ENCODE measurements at places on chromosomes 11 and 22.

DNA sequence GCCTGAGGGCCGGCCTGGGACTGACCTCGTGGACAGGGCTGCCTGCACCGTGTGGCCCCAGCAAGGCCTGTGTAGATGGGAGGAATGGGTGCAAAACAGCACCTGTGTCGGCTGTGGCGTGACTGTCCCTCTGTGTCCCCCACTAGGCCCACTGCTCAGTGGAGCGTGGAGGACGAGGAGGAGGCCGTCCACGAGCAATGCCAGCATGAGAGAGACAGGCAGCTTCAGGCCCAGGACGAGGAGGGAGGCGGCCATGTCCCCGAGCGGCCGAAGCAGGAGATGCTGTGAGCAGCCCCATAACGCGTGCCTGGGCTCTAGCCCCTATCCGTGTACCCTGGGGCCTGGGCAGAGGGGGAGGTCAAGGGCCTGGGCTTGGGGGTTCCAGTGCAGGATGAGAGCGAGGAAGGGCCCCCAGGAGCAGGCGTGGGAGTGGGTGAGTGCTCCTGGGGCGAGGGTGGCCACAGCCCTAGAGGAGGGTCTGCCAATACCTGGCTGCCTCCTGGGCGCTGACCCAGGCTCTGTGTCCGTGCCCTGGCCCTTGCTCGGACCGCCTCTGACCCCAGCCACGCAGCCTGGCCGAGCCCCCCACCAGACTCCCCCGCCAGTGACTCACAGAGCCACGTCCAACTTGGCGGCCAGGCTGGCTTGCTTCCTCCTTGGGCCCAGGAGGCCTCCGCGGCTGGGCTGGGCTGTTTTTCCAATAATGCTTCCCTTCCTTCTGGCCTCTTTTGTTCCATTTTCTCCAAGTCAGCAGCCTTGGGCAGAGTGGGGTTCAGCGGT is 11.6 kb downstream of the PRR33 start:
- no peak for DNase-seq

DNA sequence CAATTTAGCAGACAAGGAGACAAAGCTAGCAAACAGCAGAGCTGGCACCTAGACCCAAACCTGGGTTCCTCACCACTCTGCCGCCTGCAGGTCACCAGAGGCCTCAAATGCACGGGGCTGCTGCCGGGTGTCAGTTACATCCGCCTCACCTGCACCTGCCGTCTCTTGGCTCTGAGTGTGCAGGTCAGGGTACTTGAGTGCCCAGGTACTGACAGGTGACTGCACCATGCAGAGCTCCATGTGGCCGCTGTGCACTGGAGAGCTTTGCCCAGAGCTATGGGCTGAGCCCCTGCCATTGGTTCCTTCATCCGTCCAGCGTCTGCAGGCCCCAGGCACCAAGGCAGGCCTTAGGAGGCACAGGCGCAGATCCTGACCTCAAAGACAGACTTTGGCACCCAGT is 35.0 kb downstream of the PDGFB start:
- DNase-seq, result peak; percentile 51

DNA sequence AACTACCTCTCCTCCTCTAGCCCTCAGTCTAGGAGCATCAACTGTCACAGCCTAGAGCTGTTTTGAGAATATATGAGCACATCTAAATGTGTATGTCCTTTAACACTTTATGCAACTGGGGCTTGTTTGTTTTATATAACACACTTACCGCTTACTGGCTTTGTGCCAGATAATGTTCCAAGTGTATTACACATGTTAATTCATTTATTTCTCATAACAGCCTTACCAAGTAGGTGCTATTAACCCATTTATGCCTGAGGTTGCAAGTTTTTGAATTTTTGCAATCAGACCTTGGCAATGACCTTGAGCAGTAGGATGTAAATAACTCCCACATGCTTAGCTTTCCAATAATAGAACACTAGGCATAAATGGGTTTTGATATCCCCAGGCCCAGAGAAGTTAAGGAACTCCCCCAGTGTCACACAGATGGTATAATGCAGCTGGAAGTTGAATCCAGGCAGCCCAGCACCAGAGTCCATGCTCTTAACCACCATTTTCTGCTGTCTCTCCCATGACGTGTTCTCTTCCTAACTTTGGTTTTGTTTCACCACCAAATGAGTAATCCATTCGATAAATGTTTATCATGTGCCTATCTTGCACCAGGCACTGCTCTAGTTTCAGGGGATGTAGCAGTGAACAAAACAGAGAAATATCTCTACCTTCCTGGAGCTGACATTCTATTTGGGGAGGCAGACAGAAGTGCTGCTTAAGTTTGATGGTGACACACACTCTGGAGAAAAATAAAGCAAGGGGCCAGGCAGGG is 23.1 kb downstream of the PRDM11 start:
- DNase-seq, result no peak

GRCh38 chr22:45587638-45588505 is 83.8 kb upstream of the ATXN10 start:
- no peak for DNase-seq

DNA sequence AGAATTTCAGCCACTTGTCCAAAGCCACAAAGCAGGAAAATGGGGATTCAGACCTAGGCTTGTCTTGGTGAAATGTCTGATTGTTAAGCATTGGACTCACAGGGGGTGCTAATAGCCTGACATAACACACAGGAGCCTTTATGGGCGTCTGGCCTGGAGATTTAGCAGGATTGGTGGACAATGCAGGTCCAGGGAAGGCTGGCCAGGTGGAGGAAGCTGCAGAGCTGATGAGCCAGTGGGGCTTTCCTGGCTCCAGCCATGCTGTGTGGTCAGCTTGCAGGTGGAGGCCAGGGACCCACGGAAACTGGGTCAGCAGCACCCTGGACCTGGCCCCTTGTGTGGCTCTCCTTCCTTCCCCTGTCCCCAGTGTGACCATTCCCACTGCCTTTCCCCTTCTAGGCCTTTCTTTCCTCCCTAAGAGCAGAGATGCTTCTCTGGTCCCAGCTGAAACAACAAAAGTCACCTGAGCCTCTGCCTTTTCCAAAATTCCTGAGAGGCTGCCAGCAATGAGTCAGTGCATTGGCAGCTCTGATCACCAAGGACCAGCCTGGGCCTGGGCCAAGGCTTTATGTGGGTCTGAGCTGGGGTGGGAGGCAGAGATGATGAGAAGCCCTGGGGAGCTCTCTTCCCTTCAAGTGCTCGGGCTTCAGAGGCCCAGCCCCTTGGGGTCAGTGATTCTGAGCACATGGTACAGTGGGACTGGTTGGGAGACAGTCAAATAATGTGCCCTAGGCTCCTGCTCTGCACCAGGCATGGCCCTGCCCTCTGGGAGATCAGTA is 85.2 kb downstream of the CCDC81 start:
- DNase-seq, result no peak

DNA sequence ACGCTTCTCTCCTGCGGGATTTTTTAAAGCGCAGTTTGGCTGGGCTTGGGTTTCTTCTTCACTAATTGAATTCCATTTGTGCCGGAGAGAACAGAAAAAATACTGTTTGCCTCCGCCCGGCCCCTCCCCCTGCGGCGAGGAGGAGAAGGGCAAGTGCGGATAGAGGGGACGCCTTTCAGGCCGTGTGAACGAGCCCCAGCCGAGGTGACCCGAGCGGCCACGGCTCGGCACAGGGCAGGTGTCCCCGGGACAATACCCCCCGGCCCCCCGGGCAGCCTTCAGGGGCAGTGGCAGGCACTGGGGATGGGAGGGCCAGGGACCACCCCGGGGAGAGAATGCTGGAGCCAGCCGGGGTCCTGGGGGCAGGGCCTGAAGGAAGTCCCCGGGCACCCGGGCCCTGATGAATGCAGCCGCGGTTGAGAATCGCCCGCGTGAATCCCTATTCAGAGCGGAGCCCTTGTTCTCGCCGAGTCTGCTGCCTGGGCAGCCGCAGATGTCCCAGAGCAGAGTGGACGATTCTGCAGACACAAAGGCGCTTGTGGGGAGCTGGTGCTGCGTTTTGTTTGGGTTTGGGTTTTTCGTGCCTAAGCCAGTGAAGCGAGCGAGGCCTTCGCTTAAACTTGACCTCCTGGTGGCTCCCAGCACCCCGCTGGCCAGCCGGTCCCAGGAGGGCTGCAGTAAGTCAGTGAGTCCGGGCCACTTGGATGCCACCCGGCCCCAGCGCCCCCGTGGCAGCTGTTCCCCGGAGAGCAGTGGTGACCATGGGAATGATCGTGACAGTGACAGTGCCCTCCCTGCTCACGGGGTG is 96.0 kb downstream of the WNT7B start:
- DNase-seq, result no peak

DNA sequence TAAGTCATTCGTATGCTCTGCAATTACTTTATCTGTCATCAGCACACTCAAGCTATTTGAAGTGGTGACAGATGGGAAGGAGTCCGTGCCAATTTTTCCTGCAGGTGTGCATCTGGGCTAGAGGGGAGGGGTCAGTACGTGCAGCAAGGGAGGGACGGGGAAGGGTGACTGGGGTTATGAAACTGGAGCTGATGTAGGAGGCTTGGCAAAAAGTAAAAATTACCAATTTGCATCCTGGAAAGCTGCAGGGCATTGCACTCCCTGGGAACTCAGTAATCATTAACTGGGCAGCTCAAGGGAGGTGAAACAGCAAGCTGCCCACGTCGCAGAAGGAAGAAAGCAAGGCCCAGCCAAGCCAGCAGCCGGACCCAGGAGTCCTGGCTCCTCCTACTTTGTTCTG is 87.1 kb upstream of the TMEM45B start:
- DNase-seq, result peak; percentile 75

Measured in NCI-H748 treated with DMSO at 0.1 percent for 48 hours (cell line).